ENCODE measurements at places on chromosomes 1 and 21. TPM values are rescaled to one million over a fixed set of nuclear protein-coding genes. Genes with fewer than 3 reads are reported as not detected.

Gene PLCH2
- polyA plus RNA-seq, result 2.4 TPM

Gene CLCA4
- not detected for polyA plus RNA-seq

Gene HOOK1
- polyA plus RNA-seq, result 1.5 TPM

Gene THEM4
- 8.4 TPM for polyA plus RNA-seq

Gene CRP
- not detected for polyA plus RNA-seq
